ENCODE measurements at places on chromosomes 11 and 22.

DNA sequence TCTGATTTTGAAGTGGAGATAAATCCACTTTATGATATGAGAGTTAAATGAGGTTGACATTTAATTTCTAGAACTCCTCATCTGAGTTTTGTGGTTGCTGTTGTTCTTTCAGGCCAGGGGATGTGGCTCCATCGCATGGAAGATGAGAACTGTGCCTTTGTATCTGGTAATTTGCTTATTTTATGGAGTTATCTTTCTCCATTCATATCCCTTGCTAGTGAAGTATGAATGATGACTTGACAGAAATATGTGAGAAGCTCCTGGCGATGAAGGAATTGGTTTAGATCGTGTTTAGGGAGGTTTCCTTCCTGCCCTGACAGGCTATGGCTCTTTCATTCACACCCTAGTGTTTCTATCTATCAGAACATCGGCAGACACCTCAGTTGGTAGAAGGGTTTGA, 393.7 kb downstream of the ETS1 start:
- no peak for DNase-seq

- no peak for DNase-seq
These were observed 153.3 kb upstream of the NECTIN1 start for GRCh38 chr11:119882316-119882715.

DNA sequence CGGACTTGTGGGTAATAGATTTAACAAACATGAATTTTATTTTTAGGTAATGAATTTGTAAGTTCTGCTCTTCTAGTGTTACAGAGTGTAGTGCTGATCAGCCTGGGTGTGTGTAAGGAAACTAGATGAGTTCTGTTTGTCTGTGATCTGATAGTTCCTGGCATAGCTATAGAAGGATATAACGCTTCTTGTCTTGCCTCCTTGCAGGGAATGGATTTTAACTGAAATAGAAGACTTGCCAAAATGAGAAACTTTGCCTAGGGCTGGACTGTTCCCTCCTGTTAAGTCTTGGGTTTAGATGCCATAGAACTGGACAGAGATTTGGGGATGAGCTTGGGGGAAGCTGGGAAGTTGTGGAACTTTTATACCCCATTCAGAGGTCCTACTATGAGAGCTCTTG, 11.6 kb downstream of the CCDC81 start:
- no peak for DNase-seq

- no peak for DNase-seq
These were observed 40.1 kb upstream of the CD44 start for GRCh38 chr11:35098855-35099254.

DNA sequence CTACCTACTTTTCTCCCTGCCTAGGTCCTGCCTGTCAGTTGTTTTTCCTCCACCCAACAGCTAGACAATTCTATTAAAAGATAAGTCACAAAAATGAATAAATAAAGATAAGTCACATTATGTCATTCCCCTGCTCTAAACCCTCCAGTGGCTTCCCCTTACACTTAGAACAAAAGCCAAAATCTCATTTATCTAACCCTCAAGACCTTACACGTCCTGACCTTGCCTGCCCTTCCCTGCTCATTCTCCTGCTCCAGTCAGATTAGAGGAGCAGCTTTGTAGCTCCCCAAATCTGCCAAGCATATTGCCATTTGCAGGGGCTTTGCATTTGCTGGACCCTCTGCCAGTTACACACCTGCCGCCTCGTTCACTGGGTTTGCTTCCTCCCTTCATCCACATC, 16.7 kb downstream of the KREMEN1 start:
- DNase-seq = no peak

DNA sequence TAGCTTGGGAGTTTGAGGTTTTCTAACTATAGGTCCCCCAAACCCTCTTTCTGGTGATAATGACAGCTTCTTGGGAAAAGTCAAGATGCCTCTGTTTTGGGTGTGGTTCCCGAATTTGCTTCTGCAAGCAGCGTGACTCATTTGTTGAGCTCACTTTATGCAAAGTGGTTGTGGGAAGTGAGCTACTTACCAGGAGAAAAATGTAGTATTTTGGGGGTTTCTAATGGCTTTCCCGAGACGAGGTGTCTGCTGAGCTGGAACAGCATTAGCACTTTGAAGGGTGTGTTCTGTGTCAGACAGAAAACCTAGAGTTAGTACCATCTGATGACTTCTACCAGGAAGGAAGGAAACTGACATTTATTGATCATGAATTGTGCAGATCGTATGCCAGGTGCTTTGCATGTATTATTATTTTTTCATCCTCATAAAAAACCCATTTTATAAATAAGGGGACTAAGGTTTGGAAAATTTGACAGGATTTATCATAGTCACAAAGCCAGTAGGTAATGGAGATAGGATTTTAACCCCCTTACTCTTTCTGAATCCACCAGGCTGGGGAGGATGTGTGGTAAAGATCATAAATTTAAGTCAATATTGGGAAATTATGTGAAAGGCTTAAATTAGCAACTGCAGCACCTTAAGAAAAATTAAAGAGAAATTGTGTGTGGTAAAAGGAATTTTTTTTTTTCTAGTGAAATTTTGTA, 108.8 kb upstream of the CD44 start:
- DNase-seq = no peak

GRCh38 chr11:10902301-10903063, 44.6 kb upstream of the ZBED5 start:
- DNase-seq = no peak
